ENCODE measurements at places on chromosomes 12 and 14.

GRCh38 chr14:48936362-48936761 is 649.8 kb downstream of the RPS29 start:
- DNase-seq, result no peak

GRCh38 chr12:71354871-71355270 is 84.7 kb upstream of the LGR5 start:
- no peak for DNase-seq

- DNase-seq, result no peak
These were observed 26.8 kb upstream of the CCDC60 start for GRCh38 chr12:119307747-119308146.

- DNase-seq, result no peak
These were observed 82.5 kb downstream of the MED13L start for GRCh38 chr12:116194935-116195431.

- no peak for DNase-seq
These were observed 16.8 kb upstream of the FAR2 start for GRCh38 chr12:29132316-29132715.

GRCh38 chr14:78254911-78255461 is 84.8 kb downstream of the NRXN3 start:
- DNase-seq, result no peak

DNA sequence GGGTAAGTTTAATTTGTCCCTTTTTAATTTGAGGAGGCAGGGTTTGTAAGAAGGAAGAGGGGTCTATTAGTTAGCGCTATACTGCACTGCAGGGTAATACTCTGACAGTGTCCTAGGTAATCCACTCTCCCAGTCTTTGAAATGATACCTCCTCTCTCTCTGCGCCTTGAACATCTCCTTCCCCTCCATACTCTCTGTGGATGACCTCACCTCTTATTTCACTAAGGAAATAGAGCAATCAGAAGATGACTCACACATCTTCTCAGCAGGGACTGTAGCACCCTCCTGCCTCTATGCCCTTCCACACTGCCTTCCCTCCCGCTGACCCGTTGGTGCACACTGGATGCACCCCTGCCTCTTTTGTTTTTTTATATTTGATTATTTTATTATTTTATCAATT is 94.2 kb downstream of the GRIP1 start:
- DNase-seq, result no peak

GRCh38 chr12:87952850-87953249 is 76.4 kb downstream of the C12orf50 start:
- no peak for DNase-seq

GRCh38 chr12:91622037-91622436 is 439.4 kb upstream of the DCN start:
- DNase-seq, result no peak

- DNase-seq, result no peak
These were observed 187.7 kb upstream of the DCN start for GRCh38 chr12:91370086-91370868.

GRCh38 chr12:110186059-110186458 is 61.9 kb downstream of the IFT81 start:
- no peak for DNase-seq

GRCh38 chr12:96036765-96037455 is 1.5 kb upstream of the LTA4H start:
- no peak for DNase-seq

DNA sequence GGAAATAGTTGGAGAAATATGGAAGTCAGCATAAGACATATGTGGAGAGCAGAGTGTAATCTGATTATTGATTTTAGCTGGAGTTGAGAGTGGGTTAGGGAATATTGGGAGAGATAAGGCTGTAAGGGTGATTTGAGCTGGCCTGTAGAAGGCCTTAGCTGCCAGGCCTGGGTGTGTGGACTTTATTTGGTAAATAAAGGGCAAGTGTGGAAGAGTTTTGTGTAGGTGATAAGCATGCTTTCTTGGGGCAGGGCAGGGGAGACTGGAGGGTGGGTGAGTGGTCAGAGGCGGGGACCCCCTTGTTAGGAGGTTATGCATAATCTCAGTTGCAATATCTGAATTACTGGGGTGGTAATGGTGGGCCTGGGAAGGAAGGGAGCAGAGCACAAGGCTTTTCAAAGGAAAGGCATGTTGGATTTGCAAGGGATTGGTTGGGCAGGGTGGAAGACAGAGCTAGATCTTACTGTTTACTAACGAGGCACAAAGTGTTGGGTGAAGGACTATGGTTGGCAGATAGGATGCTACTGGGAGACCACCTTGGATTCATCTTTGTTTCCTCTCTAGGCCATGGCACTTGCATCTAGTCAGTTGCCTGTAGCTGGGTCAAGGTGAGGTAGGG is 5.5 kb downstream of the KHNYN start:
- no peak for DNase-seq

GRCh38 chr12:90399357-90399756 is 555.6 kb downstream of the CCER1 start:
- no peak for DNase-seq

GRCh38 chr14:25055992-25056687 is 6.2 kb upstream of the STXBP6 start:
- no peak for DNase-seq

DNA sequence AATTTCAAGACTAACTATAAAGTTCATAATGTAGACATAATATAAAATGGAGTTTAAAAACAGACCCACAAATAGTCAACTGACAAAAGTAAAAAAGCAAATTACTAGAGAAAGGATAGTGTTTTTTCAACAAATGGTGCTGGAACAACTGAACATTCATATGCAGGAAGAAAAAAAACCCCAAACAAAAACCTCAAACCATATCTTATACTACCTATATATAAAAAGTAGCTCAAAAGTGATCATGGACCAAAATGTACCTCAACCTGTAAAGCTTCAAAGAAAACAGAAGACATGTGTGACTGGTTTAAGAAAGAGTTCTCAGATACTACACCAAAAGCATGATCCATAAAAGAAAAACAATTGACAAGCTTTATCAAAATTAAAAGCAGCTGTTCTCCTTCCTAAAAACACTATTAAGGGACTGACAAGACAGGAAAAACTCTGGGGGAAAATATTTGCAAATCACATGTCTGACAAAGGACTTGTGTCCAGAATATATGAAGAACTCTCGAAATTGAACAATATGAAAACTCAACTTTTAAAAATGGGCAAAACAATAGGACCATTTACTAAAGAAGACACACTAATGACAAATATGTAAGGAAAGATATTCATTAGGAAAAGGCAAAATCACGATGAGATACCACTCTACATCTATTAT is 22.7 kb upstream of the ARID4A start:
- DNase-seq, result no peak

DNA sequence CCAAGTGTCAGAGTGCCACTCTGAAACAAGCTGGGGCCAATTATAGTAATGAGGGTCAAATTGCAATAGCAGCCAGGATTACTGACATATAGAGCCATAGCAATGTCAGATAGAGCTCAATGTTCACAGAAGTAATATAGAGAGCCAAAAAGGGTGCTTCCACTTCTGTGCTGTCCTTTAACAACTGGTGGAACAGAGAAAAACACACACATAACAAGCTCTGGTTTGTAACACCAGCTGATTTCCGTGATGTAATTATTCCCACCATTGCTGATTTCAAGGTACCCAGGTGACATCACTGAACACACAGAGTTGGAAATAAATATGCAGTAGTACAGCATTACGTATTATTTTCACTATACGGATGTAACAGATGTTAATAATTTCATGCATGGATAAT is 3.0 kb upstream of the CLEC2B start:
- no peak for DNase-seq

GRCh38 chr12:49462083-49462744 is 76.6 kb upstream of the KCNH3 start:
- no peak for DNase-seq

DNA sequence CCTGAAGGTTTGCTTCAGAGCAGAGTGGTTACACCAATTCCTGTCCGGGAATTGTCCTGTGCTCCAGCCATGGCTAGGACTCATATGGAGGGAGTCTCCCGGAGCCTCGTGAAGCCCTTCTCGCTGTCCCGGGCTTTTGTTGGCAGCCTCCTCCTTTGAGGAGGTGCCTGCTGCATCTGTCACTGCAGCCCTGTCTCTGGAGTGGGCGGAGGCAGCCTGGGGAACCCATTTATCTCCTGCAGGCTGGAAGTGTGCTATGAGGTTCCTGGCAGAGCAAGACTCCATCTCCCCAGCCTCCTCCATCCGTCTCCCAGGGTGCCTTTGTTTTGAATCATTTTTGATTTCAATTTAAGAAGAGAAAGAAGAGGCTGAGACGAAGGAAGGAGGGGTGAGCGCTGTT is 355.3 kb downstream of the GLT1D1 start:
- DNase-seq, result no peak

DNA sequence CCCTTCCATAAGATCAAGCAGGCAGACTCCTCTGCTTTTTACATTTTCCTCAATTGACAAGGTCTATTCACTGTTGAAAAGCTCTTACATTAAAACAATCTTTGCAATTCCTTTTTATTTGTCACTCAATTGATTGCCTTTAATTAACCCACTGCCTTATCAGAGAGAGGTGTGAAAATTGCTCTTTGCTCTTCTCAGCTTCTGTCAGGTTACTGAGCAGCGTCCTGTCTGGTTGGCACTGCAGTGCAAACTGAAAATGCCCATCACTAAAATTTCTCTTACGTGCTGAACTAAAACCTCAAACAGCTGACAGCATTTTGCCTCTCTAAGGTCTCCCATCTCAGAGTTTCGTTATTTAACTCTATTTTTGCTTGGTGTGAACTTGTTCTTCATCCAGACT is 504.1 kb upstream of the ATXN7L3B start:
- no peak for DNase-seq

DNA sequence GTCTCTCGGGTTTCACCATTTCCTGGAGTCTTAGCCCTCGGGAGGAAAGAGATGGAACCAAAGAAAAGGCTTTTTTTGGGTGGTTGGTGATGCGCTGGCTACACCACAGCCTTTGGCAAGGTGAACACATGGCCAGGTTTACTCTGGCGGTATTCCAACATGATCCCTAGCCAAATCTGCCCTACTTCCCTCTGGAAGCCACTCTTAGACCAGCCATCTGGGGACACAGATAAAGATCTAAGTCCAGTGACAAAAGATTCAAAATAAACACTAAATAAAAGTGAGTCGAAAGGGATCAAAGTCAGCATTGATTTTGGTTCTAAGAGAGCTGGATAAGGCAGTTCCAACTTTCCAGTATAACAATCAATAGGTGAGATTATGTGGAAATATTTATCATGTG is 694.5 kb downstream of the VRK1 start:
- no peak for DNase-seq

DNA sequence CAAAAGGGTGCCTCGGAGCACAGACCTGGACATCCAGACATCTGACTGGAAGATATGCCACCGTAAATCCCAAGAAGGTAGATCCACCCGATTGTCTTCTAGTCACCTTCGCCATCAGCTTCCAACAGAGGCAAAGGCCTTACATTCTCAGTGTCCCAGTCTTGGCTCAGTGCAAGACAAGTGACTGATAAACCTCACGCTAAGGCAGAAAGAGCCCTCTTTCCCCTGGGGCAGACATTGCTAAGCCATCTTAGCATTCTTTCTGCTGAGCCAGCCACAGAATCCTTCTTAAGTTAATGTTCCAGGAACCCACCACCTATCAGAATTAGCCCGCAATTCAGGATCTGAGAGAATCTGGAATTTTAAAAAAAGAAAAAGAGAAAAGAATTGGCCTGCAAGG is 4.3 kb upstream of the PLEKHG6 start:
- DNase-seq, result no peak

DNA sequence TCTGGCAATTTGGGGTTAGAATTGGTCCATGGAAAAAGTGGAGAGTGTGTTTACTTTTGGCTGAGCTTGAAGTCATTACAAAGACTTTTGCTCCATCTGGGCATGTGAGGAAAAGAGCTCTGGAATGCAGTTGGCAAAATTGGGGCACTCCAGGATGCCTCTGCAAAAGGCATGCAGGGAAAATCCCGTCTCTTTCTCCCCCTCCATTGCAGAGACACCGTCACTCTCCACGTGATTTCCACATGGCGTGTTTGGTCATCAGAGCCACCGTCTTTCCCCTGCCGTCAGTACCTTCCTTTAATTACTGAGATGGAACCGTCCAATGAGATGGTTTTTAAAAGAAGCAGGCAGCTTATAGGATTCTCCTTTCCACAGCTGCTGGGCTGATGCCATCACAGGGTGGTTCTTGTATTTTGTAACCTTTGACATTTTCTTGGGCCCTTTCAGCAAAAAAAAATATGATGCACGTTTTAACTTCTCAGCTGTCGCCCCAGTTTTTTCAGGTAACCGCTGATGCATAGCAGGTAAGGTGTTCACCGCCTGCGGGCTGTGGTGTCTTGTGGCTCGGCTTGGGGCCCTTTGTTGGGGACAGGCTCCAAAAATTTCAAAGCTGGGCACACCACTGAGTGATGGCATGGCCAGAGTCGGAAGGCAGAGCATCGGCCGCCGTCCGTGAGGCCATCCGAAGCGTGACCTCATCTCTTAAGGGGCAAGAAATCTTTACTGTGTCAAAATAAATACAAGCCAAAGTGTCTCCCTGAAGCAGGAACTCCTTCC is 68.4 kb downstream of the CACNA1C start:
- no peak for DNase-seq
